ENCODE measurements at places on chromosomes 6 and 20. TPM values are rescaled to one million over a fixed set of nuclear protein-coding genes. Genes with fewer than 3 reads are reported as not detected.

GRCh38 chr20:48676795-48677460, 150.9 kb downstream of the PREX1 start:
- DNase-seq, result no peak

- DNase-seq, result no peak
Measured at GRCh38 chr20:2178318-2179232, 76.9 kb downstream of the STK35 start.

GRCh38 chr6:31002471-31002870, 7.8 kb upstream of the MUC22 start:
- no peak for DNase-seq

SOX4 gene
- total RNA-seq, result 17.8 TPM

EPHA7 gene
- total RNA-seq, result 0.26 TPM

MYO6 gene
- total RNA-seq, result 21.0 TPM

GABRR1 gene
- total RNA-seq, result not detected
